Activated CD4-positive, alpha-beta T cell treated with anti-CD3 and anti-CD28 coated beads, Interleukin-10, Interleukin-2, amounts not matched to agents 100 ng/mL and 50 ng/mL, durations not matched to agents 16 hours and 8 hours (primary cell): ENCODE measurements at places on chromosomes 11 and 22.

- DNase-seq: no peak
Observed at GRCh38 chr11:92227959-92228935, 3.6 kb downstream of the FAT3 start.

DNA sequence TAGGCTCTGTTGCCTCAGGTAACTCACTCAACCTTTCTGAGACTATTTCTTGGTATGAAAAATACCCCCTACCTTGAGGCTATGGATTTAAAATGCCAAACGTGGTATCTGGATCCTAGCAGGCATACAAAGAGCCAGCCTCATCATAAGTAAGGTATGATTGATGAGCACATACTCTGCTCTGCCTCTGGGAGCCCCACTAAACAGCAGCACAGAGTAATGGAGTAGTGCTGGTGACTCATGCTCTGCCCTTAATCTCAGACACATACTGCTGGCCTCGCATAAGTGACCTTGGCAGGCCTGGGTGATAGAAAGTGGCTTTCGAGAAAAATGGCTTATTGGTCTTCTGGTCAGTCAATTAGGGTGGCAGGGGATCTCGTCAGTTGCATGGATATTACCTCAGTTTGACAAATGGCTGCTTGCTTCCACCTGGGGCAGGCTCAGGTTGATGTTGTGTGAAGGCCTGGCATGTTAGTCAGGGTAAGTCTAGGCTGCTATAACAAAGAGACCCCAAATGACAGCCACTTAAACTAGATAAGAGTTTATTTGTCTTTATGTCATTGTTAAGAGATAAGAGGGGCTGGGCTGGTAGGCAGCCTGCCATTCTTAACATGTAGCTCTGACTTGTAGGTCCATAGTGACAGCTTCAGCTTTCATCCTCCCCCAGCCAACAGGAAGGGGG is 15.2 kb upstream of the SLC6A5 start:
- DNase-seq: no peak

DNA sequence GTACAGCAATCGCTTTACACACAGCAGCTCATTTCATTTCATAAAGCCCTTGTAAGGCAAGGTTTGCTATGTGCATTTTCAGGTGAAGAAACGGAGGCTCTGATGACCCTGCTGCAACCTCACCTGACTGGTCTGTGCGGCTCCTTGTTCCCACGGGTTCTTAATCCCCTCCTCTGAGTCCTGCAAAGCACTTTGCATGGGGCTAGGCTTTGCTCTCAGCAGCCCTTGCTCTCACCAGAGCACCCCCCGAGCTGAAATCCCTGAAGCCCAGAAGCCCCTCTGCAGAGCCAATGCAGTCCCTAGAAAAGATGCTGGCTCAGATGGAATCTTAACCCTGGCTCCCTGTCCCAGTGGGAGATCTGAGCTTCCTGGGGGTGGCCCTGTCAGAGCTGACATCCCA is 11.0 kb upstream of the APOL6 start:
- DNase-seq: no peak

GRCh38 chr11:133305208-133305956 is 226.9 kb downstream of the OPCML start:
- no peak for DNase-seq

- DNase-seq: no peak
Observed at GRCh38 chr11:131447898-131448297, 77.5 kb downstream of the NTM start.

- DNase-seq: no peak
Observed at GRCh38 chr11:92198268-92198667, 26.4 kb upstream of the FAT3 start.
